ENCODE measurements at places on chromosomes 12 and 14.

DNA sequence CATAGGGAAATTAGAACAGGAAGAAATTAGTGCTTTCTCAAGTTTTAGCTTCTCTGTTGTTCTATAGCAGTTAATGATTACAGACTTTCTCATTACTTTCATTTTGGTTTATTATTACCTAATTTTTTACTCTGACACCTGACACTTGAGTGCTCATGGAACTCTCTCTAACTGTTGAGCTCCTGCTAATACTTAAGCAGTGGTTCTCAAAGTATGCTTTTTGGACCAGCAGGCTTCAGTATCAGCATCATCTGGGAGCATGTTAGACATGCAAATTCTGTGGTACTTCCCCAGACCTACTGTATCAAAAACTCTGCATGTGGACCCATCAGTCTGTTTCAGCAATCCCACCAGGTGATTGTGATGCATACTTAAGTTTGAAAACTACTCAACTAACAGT is 235.3 kb downstream of the CCDC91 start:
- DNase-seq, result no peak

GRCh38 chr14:96795109-96795828 is 1.9 kb upstream of the VRK1 start:
- no peak for DNase-seq

GRCh38 chr12:31749024-31749704 is 20.3 kb upstream of the AMN1 start:
- no peak for DNase-seq

DNA sequence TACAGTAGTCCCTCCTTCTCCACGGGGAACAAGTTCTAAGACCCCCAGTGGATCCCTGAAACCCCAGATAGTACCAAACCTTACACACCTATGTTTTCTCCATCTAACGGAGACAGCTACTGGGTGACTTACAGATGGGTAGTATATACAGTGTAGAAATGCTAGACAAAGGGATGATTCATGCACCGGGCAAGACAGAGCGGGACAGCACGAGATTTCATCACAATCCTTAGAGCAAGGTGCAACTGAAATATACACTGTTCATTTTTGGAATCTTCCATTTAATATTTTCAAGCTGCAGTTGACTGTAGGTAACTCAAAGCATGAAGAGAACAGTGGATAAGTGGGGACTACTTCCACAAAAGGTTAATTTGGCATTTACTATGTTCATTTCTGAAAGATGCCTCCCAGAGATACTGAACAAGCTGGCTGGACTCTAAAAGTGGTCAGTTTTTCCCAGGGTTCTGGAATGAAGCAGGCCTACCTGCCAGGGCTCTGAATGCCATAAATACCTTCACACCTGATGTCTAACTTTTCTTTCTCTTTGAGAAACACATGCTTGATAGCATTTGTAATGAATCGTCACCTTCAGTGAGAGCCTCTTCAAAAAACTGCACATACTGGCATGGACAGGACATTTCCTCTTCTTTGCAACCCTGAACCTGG is 127.7 kb upstream of the FOXN3 start:
- DNase-seq, result no peak

- DNase-seq, result no peak
Observed at GRCh38 chr12:93184672-93185368, 192.9 kb upstream of the NUDT4 start.

DNA sequence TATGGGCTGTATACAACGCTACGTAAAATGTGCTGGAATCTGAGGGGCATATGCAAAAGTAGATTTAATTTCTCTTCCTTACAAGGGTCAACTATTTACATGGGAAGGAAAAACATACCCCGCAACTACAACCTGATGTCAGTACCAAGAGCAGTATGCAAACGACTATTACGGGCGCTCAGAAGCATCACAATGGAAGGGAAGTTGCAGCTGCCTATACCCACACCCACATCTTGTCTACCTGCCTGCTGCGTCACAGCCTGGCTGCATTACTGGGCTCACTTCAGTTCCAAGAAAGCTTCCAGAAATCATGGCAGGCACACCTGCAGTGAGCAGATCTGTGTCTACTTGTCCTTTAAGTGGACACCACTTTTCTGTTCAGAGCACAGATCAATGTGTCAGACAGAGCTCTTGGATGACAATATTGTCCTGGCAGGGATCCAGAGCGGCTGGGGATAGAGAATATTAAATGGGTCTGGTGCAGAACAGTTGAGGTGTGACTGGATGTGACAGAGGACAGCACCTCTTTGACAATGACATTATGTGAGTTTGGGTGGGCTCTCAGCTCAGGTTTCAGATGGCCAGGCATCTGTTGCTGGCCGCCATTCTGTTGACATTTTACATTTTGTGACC is 41.5 kb upstream of the GNG2 start:
- DNase-seq, result no peak

DNA sequence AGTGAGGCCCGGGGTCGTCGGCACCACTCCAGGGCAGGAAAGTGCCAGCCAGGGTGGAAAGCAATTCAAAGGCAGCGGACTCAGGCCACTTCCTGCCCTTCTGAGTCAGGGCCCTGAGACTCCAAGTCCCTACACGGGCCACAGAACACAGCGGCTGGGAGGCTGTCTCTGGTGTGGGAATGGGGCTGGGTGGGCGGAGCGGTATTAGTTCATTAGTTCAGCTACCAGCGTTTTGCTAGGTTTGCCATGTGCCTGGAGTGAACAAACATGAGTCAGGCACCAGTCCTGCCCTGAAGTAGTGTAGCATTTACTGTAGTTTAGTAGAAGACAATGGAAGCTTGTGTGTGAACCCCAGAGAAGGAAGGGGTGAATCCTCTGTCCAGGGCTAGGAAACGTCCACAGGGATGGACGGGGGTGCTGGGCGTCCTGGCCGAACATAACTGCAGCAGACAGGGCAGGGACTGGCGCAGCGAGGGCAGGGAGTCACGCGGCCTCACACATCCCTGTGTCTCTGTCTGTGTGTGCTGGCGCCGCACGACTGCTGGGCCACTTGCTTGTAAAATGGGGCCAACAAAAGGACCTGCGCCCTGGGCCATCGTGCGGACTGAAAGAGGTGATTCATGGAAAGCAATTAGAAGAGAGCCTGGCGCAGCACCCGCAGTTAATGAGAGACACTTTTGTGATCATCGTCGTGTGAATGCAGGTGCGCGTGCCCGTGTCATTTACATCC is 186.4 kb upstream of the PRMT8 start:
- no peak for DNase-seq

DNA sequence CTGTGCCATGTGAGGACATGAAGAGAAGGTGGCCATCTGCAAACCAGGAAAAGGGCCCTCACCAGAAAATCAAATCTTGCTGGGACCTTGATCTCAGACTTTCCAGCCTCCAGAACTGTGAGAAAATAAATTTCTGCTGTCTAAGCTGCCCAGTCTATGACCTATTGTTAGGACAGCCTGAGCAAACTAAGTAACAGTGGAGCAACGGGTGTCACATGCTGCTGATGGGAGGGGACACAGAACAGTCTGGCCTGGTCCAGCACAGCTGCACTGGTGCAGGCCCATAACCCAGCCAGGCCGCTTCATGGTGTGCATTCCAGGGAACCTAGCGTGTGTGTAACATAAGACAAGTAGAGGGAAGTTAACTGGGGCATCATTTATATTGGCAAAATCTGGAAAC is 42.1 kb downstream of the GRIP1 start:
- peak; percentile 66 for DNase-seq

DNA sequence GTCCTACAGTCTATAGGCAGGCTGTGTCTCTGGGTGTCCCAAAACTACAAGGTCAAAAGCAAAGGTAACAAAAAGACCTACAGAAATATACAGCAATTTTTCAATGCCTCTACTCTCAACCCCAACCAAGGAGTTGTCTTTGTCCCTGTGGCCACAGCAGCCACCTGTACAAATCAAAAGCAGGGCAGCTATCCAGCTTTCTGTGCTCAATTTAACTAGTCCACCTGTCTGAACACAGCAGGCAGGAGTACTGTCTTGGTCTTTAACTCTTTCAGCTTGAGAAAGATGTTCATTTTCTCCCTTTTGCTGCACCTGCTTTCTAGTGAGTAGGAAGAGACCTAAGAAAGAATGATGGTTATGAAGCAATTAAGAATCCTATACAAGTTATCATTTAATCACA is 19.7 kb downstream of the GDF11 start:
- no peak for DNase-seq

GRCh38 chr12:22286569-22286968 is 47.9 kb downstream of the ST8SIA1 start:
- DNase-seq, result no peak

Measured in hippocampal formation (tissue), 2 donors.